ENCODE measurements at places on chromosomes 6 and 20.

- no peak for DNase-seq
Measured at GRCh38 chr20:32513031-32513866, 71.9 kb downstream of the NOL4L start.

- no peak for DNase-seq
Measured at GRCh38 chr6:2862712-2863181, 21.1 kb upstream of the SERPINB1 start.

DNA sequence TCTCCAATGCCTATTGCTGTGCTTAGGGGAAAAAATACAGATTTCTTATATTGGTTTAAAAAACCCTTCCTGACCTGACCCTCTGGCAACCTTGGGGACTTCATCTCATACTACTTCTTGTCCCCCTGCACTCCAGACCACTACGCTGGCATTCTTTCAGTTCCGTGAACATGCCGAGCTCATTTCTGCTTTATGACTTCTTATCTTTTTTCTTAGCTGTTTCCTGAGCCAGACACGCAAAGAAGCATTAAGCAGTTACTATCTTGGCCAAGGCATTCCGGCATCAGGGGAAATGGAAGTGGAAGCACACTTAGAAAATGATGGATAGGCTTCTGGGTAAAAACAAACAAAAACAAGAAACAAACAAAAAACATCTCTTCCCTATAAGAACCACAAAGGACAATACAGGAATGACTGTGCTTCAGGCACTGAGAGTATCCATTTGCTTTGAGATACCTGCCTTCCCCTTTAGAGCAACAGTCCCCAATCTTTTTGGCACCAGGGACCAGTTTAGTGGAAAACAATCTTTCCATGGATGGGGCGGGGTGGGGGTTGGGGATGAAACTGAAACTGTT, 4.4 kb upstream of the CCDC28A start:
- DNase-seq, result no peak

- no peak for DNase-seq
Measured at GRCh38 chr6:87212596-87212995, 57.2 kb downstream of the ZNF292 start.

DNA sequence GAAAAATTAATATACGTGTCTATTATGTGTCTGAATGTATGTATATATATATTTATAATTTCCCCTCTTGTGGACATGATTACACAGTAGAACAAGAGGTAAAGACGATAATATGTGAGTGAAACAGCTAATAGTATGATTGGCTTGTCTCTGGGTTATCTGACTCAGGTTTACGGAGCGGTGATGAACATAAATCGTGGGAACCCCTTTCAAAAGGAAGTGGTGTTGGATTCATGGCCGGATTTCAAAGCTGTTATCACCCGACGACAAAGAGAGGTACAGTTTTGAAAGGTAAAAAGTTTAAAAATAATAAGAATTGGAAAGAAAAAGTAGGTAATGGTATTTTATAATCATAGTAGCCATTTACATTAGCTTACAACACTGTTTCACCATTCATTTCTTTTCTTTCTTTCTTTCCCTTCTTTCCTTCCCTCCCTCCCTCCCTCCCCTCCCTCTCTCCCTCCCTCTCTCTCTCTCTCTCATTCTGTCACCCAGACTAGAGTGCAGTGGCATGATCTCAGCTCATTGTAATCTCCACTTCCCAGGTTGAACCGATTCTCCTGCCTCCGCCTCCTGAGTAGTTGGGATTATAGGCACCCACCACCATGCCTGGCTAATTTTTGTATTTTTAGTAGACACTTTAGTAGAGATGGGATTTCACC, 15.9 kb downstream of the GLYATL3 start:
- DNase-seq, result no peak

GRCh38 chr6:129744880-129745237, 34.9 kb upstream of the ARHGAP18 start:
- no peak for DNase-seq

- no peak for DNase-seq
Measured at GRCh38 chr20:51042064-51042463, 19.2 kb upstream of the KCNG1 start.

DNA sequence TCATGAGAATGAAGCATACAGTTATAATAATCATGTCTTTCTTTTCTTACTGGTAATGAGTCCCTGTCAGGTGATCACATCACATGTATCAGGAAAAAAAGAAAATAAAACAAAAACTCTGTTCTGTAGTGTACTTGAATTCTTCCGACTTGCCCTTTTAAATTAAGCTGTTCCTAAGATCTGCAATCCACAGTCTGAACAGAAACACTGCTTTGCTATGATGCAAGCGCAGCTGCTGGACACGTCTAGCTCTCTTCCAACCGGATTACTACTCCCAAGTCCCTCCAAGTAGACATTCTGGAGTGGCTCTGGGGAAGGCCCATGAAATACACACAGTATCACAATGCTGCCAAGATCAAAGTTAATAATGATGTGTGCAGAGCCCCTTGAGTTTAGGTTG, 83.7 kb downstream of the FYN start:
- DNase-seq, result no peak

DNA sequence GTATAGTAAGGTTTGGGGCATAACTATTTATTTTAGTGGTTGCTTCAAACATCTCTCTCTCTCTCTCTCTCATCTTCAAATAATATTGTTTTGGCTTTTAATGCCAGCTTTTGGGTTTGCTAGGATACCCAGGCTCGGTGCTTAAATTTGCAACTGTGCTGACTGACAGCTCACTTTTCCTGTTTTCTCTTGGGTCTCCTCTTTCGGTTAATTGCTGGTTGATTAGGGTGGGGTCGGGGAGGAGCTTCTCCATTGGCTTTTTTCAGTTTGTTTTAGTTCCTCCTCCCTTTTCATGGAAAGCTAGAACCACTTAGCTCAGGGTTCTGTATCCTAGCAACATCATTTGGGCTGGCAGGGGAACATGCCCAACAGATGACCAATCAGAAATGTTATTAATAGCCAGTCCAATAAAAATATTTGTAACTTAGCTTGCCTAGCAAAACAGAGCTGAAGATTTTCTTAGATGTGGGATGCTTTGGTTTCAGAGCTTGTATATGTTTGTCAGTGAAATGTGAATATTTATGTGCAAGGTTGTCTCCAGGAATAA, 11.3 kb downstream of the TFAP2B start:
- no peak for DNase-seq

DNA sequence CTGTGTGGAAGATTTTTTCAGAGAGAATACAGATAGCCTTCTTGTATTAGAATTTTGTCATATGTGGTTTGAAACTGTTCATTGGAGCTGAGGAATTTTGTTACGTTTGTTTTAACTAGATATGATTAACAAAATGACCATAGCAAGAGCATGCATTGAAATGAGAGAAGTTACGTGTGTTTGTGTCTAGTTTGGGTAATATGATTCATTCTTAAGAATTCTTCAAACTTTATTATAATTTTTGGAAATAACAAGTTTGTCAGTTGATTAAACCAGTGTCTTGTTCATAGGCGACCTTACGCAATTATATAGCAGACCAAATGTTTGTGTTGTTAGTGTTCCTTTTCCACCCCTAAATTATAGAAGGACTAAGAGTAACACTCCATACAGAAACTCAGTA, 5.5 kb downstream of the GMNN start:
- no peak for DNase-seq

DNA sequence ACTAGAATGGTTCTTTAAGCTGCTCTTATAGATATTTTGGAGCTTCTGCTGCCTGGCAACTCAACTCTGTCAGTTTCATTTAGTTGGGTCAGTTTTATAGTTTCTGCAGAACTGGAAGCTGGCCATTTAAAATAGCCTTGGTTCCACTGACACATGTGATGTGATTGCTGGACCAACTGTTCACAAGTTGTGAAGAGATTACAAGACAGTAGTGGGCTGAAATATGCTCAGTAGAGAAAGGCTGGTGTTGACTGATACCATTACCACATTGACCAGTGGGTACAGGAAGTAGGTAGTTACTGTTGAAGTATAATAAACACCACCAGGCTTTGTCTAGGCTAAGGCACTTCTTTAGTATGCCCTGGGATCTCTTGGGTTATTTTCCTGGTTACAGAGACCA, 39.0 kb downstream of the BCKDHB start:
- no peak for DNase-seq

GRCh38 chr6:69801225-69801624, 4.4 kb upstream of the LMBRD1 start:
- DNase-seq, result no peak

GRCh38 chr6:155062866-155063341, 67.8 kb downstream of the TIAM2 start:
- DNase-seq, result no peak

- DNase-seq, result no peak
Measured at GRCh38 chr6:135329851-135330803, 149.0 kb downstream of the MYB start.

- DNase-seq, result no peak
Measured at GRCh38 chr20:48409055-48409615, 418.7 kb downstream of the PREX1 start.

DNA sequence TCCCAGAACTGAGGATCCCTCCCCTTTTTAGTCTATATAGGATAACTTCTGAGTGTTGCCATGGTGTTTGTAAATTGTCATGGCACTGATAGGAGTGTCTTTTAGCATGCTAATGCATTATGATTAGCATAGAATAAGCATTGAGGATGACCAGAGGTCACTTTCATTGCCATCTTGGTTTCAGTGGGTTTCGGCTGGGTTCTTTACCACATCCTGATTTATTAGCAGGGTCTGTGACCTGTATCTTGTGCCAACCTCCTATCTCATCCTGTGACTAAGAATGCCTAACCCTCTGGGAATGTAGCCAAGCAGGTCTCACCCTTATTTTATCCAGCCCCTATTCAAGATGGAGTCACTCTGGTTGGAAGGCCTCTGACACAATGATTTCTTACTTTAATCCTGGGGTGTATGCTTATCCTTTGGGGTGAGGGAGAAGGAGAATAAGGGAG, 19.6 kb downstream of the WFDC2 start:
- no peak for DNase-seq

- no peak for DNase-seq
Measured at GRCh38 chr6:89789980-89790379, 29.6 kb downstream of the MDN1 start.

GRCh38 chr6:134956032-134956431, 6.1 kb upstream of the ALDH8A1 start:
- no peak for DNase-seq

DNA sequence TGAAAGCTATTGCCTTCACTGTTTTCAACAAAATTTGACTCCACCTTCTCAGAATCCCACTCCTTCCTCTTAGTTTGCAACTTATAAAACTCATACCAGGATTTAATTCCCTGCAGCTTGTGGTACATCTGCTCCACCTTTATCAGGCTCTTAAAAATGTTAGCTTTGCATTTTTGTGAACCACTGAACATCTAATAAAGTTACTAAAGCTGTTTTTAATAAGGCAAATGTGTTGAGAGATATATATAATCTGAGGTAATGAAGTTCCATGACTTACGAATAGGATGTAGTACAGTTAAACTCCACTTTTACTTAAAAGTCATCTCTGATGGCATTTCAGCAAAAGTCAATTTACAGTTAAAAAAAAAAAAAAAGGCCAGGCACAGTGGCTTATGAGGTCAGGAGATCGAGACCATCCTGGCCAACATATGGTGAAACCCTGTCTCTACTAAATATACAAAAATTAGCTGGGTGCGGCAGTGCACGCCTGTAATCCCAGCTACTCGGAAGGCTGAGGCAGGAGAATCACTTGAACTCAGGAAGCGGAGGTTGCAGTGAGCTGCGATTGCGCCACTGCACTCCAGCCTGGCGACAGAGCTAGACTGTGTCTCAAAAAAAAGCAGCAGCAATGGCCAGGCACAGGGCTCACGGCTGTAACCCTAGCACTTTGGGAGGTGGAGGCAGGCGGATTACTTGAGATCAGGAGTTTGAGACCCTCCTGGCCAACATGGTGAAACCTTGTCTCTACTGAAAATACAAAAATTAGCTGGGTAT, 106.2 kb downstream of the KIF13A start:
- no peak for DNase-seq

DNA sequence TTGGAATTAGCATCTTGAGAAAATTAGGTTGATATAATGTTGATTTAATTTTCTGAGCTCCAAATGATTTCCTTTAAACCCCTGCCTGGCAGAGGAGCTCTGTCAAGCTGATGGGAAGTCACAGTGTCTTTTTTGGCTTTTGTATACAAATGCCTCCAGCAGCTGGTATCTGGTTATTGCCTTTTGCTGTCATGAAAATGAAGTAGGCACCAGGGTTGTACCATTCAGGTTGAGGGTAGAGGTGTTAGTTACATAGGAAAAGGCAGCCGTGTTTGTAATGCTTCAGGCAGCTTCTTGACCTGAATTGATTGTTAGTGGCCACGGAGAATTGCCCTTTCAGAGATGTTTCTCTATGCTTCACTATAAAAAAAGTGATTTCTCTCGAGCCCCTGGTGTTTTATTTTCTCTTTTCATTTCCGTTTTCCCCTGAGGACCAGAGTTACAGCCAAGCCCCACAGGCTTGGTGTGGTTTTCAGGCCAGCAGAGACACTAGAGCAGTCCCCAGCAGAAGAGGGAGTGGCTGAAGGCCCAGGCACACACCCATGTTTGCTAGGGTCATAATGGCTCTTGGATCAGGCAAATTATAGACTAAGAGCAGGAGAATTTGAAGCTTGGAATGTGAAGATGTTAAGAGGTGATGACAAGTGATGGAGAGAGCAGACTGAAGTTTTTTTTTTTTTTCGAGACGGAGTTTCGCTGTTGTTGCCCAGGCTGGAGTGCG, 21.6 kb downstream of the CMTR1 start:
- DNase-seq, result no peak

- DNase-seq, result no peak
Measured at GRCh38 chr6:92495242-92495641, 924.1 kb downstream of the EPHA7 start.

GRCh38 chr20:50169329-50169823, 15.9 kb upstream of the PEDS1 start:
- DNase-seq, result peak; percentile 67

DNA sequence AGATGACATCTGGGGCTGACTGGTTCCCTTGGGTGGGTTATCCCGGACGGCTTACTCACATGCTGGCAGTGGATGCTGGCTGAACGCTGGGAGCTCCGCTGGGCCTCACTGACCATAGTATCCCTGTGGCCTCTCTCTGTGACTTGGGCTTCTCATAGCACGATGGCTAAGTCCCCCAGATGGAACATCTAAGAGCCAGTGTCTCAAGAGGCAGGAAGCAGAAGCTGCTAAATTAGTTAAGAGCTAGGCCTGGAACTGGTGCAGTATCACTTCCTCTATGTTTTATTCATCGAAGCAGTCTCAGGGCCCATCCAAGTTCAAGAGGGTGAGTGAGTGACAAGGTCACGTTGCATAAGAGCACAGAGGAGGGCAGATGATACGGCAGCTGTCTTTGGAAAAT, 116.5 kb upstream of the LAMP5 start:
- no peak for DNase-seq

DNA sequence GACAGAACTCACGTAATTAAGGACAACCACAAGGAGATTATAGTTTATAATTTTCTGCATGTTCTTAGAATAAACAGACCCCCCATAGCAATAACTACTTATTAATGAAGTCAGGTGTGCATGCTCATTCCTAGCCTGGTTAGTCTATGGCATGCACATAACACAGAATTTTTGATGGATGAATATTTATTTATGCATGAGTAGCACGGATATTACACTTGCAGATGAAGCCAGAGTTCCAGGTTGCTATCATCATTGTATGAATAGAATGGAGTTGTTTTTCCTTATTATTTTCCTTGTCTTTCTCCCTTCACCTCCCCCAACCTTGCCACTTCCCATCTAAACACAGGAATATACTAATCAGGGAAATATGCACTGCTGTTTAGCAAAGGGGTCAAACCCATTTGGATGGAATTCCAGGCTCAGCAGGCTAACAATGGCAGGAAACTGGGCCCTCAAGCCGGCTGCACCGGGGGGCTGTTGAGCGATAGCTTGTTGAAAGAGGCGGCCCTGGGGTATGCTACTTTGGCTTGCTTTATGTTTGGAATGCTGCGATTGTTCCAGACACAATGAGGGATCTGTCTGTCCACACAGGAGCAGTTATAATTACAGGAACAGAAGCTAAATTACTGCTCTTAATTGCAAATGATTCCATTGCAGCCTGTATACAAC, 112.6 kb downstream of the TMEM170B start:
- DNase-seq, result no peak

Measured in activated CD8-positive, alpha-beta memory T cell treated with anti-CD3 and anti-CD28 coated beads for 4 hours (primary cell).